ENCODE measurements at places on chromosomes 13 and 19.

DNA sequence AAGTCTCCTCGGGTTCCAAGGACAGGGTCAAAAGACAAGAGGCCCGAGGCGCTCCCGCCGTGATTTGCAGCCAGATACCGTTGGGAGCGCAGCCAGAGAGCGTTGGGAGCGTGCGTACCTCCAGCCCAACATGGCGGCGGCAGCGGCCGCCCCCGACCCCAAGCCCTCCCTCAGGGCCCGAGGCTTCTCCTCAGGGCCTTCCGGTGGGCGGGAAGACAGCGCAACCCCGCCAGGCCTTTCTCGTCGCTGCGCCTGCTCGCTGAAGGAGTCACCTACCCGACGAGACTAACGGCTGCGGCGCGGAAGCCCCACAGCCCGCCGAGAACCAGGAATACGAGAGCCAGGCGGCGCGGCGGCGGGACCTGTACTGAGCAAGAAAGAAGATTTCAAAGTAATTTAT is 3.2 kb upstream of the ZNF850 start:
- DNase-seq, result no peak

GRCh38 chr19:47230921-47231214 is at the start of gene BBC3:
BBC3 (minus strand) TSS chr19:47231199; CDS start chr19:47228431, 2,768 bp downstream.
- no peak for DNase-seq

DNA sequence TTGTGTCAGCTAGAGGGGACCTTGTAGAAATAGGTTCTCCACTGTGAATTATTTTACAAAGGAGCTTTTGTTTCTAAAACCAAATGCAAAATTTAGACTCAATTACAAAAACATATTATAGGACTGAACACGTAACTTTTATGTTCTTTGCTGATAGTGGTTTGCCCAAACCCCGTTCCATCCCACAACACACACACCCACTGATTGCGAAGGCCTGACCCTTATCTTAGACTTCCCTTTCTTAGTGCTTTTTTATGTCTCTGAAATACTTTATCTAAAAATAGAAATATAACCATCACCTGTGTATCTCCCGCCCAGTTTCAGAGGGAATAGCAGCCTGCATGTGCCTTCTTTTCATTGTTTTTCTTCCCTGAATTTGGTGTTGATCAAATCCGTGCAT is 13.0 kb downstream of the CCNA1 start:
- DNase-seq, result no peak

GRCh38 chr19:12774588-12775555 is at the start of gene HOOK2:
HOOK2 (minus strand) TSS chr19:12775552; CDS start chr19:12775449, 103 bp downstream.
- no peak for DNase-seq

DNA sequence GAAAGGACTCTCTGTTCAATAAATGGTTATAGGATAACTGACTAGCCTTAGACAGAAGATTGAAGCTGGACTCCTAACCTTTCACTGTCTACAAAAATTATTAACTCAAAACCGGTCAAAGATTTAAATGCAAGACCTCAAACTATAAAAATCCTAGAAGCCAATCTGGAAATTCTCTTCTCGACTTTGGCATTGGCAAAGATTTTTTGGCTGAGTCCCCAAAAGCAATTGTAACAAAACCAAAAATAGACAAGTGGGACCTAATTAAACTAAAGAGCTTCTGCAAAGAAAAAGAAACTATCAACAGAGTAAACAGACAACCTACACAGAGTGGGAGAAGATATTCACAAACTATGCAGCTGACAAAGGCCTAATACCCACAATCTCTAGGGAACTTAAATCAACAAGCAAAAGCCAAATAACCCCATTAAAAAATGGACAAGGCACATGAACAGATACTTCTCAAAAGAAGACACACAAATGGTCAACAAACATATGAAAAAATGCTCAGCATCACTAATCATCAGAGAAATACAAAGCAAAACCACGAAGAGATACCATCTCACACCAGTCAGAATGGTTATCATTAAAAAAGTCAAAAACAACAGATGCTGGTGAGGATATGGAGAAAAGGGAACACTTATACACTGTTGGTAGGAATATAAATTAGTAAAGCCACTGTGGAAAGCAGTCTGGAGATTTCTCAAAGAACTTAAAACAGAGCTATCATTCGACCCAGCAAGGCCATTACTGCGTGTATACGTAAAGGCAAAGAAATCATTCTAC is 266.3 kb downstream of the DNAJC15 start:
- DNase-seq, result no peak

GRCh38 chr13:112348642-112349345 is 27.4 kb upstream of the SPACA7 start:
- no peak for DNase-seq

- DNase-seq, result peak; percentile 97
Measured at GRCh38 chr19:39430675-39431593, 4.8 kb downstream of the RPS16 start.

GRCh38 chr19:6721773-6722172 is 1.3 kb upstream of the C3 start:
- DNase-seq, result peak; percentile 71

DNA sequence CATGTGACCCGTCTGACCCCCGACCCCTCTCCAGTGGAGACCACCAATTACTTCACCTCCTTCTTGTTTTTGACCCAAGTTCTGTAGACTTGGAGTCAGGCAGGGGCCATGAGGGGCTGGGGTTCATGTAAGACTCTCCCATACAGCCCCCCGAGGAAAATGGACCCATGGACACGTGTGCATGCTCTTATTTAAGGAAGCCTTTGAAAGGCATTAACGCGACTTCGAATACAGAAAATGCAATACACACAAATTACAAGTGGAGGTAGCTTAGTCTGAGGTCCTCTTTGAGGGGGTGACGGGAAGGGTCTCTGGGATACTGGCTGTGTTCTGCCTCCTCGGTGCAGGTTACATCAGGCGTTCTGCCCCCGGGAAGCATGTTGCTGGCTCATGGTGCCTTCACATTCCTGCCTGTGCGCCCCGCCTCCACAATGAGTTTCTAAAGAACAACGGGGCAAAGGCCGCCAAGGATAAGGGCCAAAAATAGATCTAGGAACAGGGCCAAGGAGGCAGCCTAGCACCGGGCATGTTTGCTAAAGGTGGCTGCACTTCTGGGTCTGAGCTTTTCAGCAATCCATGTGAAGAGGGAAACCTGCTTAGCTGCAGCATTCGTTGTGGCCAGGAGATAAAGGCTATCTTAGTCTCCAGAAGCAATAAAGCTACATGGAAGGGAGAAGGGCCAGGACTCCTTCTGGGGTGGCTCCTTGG is 54.5 kb downstream of the RAB20 start:
- peak; percentile 74 for DNase-seq

GRCh38 chr19:38509027-38509426 is 75.5 kb downstream of the RYR1 start:
- DNase-seq, result no peak

DNA sequence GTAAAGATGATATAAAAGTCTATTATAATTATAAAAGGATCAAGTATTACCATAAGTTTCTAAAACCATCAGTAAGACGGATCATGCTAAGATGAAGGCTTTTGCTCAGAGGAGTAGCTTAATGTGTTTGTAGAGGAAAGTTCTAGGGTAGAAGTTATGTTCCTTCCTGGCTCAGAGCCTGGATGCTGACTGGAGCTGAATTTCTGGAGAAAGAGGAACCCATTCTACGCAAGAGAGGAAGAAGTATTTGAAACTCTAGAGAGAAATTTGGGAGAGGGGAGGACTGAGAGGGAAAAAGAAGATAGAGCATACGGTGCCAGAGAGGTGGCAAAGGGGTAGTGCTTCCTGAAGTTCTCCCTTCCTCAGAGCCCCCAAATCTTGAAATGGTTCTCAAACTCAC is 51.4 kb upstream of the SGCG start:
- DNase-seq, result no peak

GRCh38 chr13:22735011-22735995 is 445.5 kb upstream of the SGCG start:
- DNase-seq, result no peak

GRCh38 chr13:87295636-87296035 is 375.5 kb upstream of the SLITRK5 start:
- peak; percentile 12 for DNase-seq

DNA sequence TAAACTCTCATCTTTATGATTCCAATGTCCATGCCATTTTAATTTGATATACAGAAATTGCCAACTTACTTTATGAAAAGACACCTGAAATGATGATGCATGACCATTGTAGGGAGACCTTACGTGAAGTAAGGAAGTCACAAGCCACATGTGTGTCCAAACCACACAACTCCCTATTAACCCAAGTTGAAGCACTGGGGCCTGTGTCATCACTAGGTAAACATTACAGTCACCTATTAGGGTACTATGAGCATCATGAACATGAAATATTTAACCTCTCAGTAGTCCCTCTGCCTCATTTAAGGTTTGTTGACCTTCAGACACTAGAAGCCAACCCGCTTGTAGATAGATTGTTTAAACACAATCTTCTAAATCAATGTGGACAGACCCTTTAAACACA is 576.9 kb downstream of the IRS2 start:
- DNase-seq, result no peak

GRCh38 chr19:29687244-29687896 is 22.1 kb downstream of the PLEKHF1 start:
- DNase-seq, result peak; percentile 92

DNA sequence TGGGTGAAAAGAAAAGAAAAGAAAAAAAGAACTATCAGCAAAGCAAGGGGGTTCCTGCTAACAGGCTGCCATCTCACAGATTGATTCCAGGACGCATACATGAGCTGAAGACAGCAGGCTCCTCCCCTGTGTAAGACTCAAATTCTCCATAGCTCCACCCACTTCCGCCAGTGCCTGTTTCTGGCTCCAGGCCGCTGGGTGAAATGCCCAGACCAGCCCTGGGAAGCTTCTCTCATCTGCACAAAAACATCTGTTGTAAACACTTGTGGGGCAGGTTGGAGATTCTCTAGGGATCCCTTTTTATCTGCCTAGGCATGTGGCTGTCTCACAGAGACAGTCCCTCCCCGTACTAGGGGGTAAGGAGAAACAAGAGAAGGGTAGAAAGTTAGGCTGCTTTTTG is 1054.4 kb upstream of the SPRY2 start:
- DNase-seq, result no peak

DNA sequence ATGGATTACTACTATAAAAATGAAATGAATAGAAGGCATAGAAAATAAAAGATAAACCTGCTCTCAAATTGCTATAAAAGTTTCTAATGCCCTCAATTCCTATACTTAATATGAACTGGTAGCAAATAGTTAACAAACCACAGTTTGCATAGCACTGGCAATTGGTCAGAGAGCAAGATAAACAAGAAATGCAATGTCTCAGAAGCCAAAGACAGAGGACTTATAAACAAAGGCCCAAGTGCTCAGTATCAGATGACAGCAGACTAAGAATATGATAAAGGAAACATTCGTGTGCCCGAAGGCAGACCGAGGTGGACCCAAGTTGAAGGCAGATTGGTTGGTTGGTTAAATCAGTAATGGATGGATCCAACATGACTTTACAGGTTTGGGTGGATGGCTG is 50.6 kb downstream of the IPO5 start:
- DNase-seq, result no peak

- DNase-seq, result no peak
Measured at GRCh38 chr19:49125025-49125731, 5.8 kb downstream of the PPFIA3 start.

DNA sequence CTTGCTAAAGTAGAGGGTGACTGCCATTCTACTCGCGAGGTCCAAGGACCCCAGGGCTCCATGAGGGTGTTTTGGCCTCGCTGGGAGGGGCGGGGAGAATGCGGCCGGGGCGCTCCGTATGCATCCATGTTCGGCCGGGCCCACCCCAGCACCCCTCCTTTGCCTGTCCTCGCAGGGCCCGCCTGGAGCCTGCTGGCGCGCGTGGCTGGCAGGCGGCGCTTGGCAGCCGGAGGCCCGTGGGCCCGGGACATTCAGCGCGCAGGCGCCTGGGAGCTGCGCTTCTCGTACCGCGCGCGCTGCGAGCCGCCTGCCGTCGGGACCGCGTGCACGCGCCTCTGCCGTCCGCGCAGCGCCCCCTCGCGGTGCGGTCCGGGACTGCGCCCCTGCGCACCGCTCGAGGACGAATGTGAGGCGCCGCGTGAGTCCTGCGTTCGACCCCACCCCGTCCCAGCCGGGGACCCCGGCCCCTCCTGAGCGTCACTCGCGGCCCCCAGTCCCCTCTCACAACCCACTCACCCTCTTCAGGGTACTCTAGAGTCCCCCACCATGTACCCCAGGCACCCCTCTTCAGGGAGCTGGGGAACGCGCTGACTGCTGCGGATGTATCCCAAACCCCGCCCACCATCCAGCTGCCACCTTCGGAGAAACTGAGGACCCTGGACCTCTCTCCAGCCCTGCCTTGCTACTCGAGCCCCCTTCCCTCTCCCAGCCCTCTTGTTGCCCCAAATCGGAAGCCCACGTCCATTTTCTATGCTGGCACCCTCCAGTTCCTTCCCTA is 4.1 kb downstream of the DLL3 start:
- DNase-seq, result peak; percentile 16

DNA sequence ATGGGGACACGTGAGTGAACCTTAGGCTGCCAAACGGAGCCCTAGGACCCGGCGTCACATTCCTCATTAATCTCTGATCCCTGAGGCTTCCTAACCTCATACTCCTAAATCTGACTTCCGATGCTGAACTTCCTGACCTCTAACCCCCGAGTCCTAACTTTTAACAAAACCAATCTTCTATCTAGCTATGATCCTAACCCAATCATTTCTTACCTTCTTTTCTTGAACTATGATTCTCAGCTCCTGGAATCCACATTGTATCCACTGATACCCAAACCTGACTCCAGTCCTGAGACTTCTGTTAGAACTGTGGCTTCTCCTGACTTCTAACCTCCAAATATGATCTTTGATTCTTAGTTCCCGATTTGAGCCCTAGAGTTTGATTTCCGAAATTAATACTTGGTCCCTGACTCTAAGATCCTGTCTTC is 447 bp downstream of the NFKBIB start:
- peak; percentile 45 for DNase-seq

GRCh38 chr13:80001510-80001842 is 339.4 kb downstream of the SPRY2 start:
- DNase-seq, result no peak

DNA sequence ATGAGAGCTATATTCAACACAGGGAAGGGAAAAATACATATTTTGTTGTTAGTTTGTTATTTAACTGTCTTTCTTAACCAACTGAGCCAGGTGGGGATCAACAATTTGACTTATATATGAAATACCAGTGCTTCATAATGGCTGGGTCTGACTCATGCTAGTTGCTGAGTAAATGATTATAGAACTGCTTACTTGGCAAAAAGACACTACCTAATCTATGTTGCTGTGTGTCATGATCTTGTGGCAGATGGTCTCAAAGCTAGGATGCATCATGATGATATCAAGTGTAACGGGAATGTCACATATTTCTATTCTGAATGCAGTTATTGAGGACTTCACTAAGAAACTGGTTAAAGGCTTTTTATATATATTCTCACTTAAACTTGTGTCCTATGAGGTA is 727.4 kb upstream of the SLITRK1 start:
- DNase-seq, result peak; percentile 92

DNA sequence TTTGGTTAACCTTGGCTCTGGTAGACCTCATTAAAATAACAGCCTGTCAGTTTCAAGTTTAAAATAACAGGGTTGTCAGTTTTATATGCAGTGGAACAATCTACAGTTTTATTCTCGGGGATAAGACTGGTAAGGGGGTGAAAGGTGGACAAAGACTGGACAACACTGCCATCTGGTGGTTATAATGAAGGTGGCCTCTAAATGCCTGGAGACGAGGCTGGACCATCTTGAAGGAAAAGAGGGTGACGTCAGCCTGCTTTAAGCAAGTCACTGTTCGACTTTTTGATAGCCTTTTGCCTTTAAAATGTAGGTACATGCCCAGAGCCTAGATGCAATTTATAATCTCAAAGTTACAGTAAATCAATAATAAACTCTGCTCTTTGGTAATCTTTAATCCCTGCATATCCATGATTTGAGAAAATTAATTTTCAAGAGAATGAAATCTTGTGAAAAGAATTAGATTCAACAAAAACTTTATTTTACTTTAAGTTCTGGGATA is 117.0 kb downstream of the DCT start:
- peak; percentile 80 for DNase-seq

- no peak for DNase-seq
Measured at GRCh38 chr19:52070496-52070895, 21.9 kb upstream of the ZNF432 start.
